Activated CD4-positive, alpha-beta T cell treated with anti-CD3 and anti-CD28 coated beads, Interleukin-10, Interleukin-2, amounts not matched to agents 100 ng/mL and 50 ng/mL, durations not matched to agents 16 hours and 8 hours (primary cell): ENCODE measurements at places on chromosomes 1 and 21.

- no peak for DNase-seq
Observed at GRCh38 chr1:12001996-12002493, 17.3 kb upstream of the MIIP start.

- DNase-seq, result no peak
Observed at GRCh38 chr1:2650967-2651645, 18.3 kb upstream of the MMEL1 start.

DNA sequence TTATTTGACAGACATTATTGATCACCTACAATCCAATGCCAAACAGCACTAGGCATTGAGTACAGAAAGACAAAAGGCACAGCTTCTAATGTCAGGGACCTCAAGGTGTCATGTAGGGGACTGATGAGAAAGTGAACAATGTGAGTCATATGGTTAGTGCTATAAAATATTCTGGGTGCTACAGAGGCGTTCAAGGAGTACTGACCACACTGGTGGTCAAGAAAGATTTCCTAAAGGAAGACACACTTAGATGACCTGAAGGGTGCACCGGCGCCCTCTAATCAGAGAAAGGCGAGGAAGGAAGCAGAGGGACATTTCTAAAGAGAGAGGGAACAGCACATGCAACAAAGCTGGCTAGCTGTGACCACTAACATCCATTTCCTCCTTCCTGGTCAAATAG lies 64.9 kb upstream of the F3 start:
- no peak for DNase-seq

GRCh38 chr1:45569962-45570581 lies 13.8 kb upstream of the NASP start:
- peak; percentile 81 for DNase-seq

DNA sequence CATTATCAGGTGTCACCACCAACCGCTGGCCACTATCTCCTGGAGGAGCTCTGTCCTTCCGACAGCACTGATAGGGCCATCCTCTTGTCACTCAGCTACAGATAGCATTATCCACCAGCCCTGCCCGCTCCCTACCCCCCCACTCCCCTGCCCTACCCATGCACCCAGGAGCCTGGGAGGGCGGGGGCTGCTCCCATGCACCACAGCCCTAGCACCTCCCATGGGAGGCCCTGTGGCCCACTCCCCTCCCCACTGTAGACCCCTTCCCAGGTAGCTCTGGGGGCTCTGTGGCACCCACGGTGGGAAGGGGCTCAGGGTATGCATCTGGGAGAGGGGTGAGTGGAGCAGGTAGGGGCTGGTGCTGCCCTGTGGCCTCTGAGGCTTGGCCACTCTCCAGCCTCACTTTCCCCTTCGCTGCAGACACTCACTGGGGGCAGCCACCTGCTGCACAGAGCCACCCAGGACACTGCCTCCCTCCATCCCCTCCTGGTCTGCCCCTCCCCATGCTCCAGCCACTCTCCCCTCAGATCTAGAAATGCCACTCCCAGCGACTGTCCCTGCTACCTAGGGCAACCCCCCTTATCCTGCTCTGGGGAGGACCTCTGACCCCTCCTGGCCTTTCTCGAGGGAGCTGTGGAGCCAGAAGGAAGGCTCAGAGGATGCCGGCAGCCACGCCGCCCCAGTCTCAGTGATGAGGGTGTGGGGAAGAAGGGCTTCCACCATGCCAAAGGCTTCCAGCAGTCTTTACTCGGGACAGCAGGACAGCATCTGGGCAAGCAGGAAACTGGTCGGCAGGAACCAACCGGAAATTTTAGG lies 58.5 kb downstream of the WNT9A start:
- DNase-seq, result no peak

DNA sequence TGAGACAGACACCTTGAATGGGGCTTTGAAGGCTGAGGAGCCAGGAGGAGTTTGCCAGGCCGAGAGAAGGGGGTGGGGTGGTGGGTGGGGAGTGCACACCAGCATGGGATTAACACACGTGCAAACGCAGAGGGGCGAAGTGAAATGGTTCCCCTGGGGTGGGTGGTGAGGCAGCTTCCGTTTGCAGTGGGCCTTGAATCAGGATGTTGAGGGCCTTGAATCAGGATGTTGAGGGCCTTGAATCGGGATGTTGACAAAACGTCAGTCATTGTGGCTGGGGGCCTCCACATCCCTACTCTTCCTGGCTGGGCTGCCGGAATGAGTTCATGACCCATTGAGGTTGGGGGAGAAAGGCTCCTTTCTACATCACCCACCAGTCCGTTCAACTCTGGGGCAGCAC lies 16.6 kb downstream of the LDLRAP1 start:
- DNase-seq, result no peak

DNA sequence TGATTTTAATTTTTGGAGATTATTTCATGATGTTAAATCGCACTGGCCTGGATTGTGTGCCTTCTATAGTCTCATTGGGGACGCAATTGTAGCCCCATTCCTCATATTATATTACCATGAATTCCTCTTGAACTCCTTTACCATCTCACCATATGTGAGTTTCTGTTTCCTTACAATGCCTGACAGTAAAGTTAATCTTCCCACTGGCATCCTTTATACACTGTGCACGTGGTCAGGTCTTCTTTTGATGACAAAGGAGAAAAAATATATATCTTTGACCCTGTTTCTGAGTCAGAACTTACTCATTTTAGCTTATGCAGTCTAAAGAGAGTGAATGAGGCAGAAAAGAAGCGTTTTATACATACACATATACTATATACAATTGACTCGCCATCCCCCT lies 774 bp upstream of the ABL2 start:
- DNase-seq, result no peak

DNA sequence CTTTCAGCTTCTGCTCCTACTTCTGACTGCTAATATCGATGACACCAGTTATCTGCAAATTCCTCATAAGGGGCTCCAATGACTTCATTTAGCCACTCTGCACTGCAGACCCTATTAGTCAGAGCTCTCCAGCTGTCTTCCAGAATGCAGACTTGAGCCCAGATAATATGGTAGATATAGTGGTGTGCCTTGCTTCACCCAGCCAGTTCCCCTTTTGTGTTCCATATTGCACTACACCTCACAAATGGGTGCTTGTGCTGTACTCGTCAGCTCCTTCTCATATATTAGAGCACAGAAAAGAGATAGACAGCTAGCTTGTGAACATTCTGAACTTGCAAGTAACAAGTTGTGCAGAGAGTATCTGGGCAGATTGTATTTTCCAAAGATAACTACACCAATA lies 23.7 kb upstream of the COG2 start:
- DNase-seq, result no peak

- DNase-seq, result peak; percentile 16
Observed at GRCh38 chr1:155126556-155127104, 1.0 kb upstream of the EFNA1 start.
